ENCODE measurements at places on chromosomes 6 and 20.

DNA sequence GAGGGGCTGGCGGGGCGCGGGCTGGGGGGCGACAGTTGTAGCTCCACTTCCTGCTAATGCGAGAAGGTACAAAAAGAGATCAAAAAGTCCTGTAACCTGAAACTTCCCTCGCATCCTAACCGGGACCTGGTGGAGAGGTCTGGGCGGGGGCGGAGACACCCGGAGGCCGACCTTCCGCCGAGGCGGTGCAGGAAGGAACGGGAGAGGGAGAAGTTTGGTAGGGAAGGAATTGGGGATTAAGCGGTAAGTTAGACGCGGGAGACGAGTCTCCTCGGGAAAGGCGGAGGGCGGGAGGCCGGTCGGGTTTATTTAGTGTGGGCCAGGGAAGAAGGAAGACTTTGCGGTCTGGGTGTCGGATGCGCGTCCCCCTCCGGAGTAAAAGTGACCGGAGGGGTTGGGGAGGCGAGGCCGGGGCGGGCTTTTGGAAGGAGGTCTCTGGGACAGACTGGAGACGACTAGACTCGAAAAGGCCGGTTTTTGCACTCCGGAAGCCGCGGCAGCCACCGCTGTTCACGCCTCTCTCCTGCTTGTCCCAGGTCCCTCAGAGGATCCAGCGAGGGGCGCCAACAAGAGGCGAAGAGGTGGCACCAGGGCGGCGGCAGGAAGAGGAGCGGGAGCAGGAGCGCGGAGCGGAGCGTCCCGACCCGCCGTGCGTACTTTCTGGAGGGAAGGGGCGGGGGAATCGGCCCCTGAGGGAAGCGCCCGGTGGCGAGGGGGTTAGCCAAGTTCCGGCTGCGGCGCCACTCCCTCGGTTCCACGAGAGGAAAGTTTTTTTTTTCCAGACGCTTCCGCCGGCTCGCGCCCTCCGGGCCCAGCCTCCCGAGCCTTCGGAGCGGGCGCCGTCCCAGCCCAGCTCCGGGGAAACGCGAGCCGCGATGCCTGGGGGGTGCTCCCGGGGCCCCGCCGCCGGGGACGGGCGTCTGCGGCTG lies 734 bp downstream of the TPBG start:
- DNase-seq = peak; percentile 72

DNA sequence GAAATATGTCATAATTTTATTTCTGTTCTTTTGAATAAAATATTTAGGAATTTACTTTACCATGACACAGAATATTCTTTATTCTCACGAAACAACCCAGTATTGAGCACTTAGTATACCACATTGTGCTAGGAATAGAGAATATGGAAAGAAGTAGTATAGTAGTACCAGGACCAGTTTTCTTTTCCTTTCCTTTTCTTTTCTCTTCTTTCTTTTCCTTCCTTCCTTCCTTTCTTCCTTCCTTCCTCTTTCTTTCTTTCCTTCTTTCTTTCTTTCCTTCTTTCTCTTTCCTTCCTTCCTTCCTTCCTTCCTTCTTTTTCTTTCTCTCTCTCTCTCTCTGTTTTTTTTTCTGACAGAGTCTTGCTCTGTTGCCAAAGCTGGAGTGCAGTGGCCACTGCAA lies 7.5 kb upstream of the PLCB4 start:
- no peak for DNase-seq

GRCh38 chr6:94213226-94213625 lies 793.9 kb upstream of the EPHA7 start:
- DNase-seq = no peak

DNA sequence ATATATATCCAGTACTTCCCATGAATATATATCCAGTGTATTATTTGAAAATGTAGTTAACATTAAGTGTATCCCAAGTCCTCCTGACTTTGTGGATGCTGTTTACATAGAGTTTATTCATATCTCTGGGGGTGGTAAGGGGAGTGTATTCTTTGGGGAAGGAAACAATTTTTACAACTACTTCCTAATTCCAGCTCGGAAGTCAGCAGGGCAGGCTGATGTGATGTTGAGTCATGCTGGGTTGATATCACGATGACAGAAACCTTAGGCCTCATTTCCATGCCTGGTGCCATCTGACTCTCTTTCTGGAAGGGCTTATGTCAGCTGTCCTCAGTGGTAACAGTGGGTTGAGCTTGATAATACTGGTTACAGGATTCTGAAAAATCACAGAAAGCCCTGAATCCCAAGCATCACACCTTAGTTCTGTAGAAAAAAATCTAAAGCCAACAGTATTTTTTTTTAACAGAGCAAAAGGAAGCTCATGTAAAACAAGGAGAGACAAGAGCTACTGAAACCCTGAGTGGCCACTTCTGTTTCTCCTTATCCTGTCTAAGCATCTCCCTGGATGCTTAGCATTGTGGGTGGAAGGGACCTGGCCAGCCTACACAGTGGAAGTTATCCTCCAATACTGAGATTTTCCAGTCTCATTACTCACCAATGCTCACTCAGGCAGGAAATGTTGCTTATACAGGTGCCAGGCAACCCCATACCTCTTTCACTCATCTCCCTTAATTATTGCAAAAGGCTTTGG lies 75.2 kb upstream of the IYD start:
- peak; percentile 71 for DNase-seq

DNA sequence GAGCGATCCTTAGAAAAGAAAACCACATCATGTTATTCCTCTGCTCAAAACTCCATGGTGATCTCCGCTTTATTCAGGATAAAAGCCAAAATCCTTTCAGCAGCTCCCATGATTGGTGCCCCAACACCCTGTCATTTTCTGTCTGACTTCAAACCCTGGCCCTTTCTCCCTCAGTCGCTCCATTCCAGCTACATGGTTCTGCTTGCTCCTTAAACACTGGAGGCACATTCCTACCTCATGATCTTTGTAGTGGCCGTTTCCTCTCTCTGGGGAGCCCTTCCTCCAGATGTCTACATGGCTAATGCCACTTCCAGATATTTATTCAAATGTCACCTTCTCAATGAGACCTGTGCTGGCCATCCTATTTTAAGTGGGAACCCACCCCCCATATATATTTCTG lies 100.8 kb downstream of the CAP2 start:
- no peak for DNase-seq

- DNase-seq = no peak
These were observed 144.3 kb downstream of the ADGRB3 start for GRCh38 chr6:68779366-68779765.

GRCh38 chr20:45300961-45301360 lies 5.7 kb upstream of the RBPJL start:
- DNase-seq = no peak

All from fibroblast of the aortic adventitia (primary cell).